ENCODE measurements at places on chromosomes 1 and 21.

DNA sequence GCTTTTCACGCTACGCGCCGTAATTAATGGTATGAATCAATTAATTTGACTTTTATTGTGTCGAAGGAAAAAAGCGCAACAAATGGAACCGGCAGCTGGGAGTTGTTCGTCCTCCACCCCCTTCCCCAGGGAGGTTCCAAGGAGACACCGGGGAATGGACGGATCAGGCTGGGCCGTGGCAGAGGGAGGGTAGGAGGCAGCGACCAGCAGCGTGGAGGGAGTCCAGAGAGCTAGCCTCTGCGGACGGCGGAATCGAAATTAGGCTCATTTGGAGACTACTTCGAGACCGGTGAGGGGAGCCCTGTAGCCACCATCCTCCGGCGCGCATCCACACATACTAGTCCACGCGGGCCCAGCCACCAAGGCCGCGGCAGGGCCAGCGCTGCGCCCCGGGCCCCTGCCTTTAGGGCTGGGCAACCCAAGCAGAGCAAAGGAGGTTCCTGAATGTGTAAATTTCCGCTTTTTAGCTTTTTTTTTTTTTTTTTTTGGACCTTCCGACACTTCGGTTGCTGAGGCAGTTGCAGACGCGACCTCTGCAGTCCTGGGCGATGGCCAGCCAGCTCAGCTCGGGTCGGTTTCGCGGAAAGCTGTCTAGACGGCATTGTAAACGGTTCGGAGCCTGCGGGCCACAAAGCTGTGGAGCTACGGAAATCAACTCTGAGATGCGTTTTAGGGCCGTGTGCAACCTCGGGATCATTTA is 2.2 kb upstream of the FOXD3 start:
- DNase-seq, result no peak

- DNase-seq, result no peak
These were observed 26.5 kb downstream of the AKNAD1 start for GRCh38 chr1:108830119-108831008.

- DNase-seq, result no peak
These were observed 48.7 kb downstream of the TRIM33 start for GRCh38 chr1:114462341-114462740.

GRCh38 chr1:83692524-83693381 is 306.2 kb downstream of the TTLL7 start:
- peak; percentile 62 for DNase-seq

- DNase-seq, result no peak
These were observed 29.8 kb downstream of the TNNT2 start for GRCh38 chr1:201347498-201348210.

- DNase-seq, result peak; percentile 3
These were observed 278.5 kb downstream of the MATN1 start for GRCh38 chr1:30444850-30445249.

DNA sequence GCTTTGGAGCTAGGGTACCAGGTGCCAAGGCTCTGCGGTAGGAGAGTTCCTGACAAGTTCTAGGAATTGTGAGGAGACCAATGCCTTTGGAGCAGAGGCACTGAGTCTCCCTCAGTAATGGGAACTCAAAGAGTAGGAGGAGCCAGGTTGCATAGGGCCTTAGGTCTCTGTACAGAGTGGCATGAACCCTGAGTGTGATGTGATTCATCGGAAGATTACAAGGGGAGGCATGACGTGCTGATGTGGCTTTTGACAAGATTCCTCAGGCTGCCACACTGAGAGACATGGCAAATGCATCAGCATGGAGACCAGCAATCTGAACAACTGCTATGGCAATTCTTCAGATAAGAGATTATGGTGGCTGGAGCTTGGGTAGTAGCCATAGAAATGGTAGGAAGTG is 94.6 kb upstream of the SLC44A3 start:
- no peak for DNase-seq

DNA sequence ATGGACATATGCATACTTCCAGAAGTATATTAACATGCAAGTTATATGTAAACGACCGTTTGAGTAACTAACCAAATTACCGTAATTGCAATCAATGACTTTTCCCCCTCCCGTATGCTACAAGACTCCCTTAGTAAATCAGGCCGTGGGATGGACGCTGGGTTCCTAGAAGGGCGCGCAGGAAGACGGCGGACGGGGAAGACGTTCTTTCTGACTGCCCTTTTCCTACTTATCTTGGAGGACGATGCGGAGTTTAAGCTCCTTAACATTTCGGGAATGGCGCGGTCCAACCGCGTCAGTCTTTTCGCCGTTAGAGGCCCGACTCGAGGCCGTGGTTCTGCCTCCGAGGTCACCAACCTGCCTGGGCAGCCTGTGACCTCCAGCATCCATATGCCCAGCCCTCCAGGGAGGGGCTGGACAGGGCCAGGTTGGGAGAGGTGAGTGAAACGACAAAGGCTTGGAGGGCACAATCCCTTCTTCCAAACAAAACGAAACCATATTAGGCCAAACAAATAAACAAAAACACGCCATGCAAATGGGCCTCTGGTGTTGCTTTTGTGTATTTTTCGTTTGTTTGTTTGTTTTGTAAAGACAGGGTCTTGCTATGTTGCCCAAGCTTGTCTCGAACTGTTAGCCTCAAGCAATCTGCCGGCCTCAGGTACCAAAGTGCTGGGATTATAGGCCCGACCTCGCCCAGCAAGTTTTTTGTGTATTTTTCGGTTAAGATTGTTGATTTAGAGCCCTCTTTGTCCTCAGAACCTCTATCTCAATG is 873 bp upstream of the PI4KB start:
- no peak for DNase-seq

DNA sequence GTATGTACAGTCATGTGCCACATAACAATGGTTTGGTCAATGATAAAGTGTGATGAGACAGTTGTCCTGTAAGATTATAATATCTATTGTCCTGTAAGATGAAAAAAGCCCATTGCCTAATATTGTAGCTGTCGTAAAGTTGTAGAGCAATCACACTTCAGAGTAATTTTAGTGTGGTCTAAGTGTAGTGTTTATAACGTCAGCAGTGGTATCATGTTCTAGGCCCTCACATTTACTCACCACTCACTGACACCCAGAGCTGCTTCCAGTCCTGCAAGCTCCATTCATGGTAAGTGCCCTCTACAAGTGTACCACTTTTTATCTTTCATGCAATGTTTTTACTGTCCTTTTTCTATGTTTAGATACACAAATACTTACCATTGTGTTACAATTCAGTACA is 259.9 kb upstream of the RAB4A start:
- no peak for DNase-seq

DNA sequence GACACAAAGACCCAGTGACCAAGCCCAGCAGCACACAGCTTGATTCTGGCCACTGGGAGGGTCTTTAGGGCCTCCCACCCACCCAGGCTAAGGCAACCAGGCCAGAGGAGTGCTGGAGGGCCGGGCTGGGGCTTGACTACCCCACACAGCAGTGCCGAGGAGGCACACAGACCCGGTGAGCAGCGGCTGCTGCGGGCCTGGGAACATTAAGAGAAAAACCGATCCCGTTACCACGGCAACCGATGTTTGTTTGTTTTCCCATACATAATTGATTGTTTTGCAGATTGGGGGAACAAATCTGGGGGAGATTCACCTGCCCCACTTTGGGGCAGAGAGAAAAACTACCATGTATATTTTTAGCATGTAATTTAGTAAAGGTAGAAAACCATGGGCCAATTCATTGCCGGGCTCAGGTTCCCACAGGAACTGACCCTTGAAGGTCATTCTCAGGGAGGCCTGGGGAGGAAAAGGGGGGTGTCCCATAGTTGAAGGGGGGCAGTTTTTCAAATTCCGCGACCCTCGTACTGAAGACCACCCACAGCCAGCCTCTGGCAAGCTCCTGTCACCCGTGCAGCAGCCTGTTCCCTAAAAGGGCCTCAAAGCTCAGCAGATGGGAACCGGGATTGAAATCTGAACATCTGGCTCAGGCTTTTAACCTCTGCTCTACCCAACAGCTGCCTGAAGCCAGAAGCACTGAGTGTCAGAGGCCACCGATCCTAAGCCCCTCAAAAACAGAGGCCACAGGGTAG is 35.3 kb downstream of the CHD5 start:
- no peak for DNase-seq

DNA sequence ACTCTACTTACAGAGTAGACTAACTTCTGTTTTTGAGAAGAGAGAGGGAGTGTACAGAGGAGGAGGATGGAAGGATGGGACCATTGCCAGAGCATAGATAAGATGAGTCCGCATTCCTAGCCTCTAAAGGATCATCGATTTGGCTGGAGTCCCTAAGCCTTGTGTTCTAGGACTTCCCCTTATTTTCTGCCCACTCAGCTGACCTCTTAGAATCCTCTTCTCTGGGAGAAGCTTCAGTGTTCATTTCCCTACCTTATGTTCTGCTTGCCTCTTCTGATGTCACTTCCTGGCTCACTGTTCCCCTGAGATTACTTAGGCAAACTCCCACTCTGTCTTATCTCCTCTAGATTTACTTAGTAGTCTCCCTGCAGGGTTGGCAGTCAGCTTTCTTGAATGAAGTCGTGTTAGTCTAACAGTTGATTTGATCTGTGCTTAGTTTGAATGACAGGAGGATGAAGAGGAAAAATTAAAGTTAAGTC is 156.7 kb downstream of the SYT2 start:
- no peak for DNase-seq

GRCh38 chr1:87325982-87326738 is 2.5 kb upstream of the LMO4 start:
- DNase-seq, result peak; percentile 55

GRCh38 chr1:151888972-151889570 is 20.2 kb downstream of the THEM4 start:
- DNase-seq, result no peak

- DNase-seq, result no peak
These were observed 7.8 kb downstream of the ETV3L start for GRCh38 chr1:157091668-157092273.

GRCh38 chr21:16454399-16454798 is 724.6 kb downstream of the USP25 start:
- no peak for DNase-seq

- no peak for DNase-seq
These were observed 99.0 kb upstream of the RUNX3 start for GRCh38 chr1:25028907-25029599.

DNA sequence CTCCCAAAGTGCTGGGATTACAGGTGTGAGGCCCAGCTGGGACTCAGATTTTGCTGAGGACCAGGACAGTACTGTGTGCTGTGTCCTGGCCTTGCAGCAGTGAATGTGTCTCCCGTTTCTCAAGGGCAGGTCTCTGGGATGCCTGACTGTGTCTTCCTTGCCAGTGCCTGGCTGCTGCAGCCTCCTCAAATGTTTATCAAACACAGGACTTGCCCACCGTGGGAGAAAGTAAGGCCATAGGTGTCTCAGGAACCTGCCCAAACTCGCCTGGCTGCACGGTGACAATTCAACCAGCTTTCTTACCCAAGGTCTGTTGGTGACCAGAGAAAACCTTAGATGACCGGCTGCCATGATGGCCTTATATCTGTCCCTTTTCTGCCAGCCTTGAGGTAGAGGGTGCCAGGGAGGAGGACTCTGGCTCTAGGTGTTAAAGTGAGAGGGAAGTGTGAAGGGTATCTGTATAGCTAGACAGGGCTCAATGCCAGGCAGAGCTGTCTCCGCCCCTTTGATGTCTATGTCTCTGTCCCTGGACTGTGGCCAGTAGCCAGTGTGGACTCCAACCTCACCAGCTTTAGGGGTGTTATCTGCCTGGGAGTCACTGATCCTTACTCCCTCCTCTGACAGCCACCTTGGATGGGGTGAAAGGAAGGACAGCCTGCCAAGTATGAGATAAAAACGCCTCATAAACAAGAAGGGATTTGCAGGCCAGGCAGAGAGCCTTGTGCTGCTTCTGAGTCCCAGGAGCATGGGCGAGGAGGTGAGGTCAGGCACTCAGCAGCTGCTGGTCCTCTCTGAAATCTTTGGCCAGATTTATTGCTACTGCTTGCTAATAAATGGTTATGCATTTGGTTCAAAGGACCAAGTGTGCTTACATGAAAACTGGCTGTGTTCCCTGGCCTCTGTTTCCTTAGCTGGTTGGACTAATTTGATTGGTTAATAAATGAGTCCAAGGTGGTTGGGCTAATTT is 22.3 kb downstream of the IL6R start:
- no peak for DNase-seq

DNA sequence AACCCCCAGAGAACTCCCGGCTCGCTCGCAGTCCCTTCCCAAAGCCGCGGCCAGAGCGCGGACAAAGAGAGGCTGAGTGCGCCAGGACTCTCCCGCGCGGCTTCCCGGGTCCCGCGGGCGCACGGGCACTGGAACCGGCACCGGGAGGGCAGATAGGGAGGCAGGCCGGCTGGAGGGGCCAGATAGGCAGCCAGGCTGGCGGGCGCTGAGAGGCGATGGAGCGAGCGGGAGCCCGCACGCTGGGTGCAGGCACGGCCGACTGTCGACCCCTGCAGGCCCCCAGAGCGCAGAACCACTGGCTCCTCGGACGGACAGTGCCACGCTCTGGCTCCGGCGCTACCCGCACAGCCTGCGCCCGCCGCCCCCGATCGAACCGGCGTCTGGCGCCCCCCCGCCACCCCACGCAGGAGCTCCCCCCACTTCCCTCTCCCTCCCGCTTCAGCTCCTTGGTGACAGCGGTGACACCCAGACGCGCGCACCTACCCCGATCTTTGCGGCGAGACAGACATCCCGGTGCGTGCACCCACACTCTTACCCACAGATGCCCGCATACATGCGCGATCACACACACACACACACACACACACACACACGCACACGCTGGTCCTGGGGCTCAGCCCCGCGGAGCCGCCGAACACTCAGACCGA is 534 bp downstream of the SLC6A9 start:
- DNase-seq, result no peak

DNA sequence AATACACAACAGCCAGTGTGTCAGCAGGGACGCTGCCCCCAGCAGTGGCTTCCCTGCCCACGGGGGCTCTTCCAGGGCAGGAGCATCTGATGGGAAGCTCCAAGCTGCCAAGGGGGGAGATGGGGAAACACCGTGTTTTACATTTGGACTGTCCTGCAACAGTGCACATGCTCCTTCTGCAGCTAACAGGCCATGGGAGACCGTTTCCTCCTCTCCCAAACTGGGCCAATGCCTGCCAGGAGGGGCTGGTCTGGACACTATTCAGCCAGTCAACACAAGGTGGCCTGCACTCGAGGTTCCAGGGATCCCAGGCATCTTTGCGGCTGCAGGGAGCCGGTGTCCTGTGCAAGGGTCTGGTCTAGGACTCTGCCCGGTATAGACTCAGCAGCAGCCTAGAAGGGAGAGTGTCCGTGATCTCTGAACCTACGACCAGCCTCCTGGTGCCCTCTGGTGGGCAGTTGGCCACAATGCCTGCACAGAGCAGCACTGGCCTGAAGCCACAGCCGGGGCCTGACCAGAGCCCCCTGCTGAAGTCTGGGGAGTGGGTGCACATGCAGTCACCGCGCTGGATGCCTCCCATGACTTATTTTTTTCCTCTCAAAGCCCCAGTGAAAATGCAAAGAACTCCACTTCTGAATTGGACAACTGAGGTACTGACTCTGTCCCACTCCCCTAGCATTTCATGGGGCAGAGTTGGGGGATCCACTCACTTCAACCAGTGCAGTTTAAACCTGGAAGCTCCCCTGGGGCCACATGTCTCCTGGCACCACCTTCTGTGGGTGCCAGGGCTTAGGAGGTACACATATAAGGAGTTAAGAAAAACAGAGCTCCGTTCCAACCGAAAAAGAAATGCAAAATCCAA is 33.3 kb downstream of the RCC2 start:
- peak; percentile 89 for DNase-seq

Measured in H1 (cell line).